ENCODE measurements at places on chromosomes 16 and 17. TPM values are rescaled to one million over a fixed set of nuclear protein-coding genes. Genes with fewer than 3 reads are reported as not detected.

CDYL2 gene
- total RNA-seq: 0.49 TPM

STH gene
- not detected for total RNA-seq

SYNGR3 gene
- total RNA-seq: 8.2 TPM

NKD1 gene
- 0.29 TPM for total RNA-seq

KANSL1 gene
- 24.5 TPM for total RNA-seq

SLFN12 gene
- 0.09 TPM for total RNA-seq
